ENCODE measurements at places on chromosomes 1 and 21.

- no peak for DNase-seq
Observed at GRCh38 chr1:108551137-108551862, 8.6 kb upstream of the EEIG2 start.

- DNase-seq: no peak
Observed at GRCh38 chr21:30605968-30606367, 5.1 kb downstream of the KRTAP22-1 start.

DNA sequence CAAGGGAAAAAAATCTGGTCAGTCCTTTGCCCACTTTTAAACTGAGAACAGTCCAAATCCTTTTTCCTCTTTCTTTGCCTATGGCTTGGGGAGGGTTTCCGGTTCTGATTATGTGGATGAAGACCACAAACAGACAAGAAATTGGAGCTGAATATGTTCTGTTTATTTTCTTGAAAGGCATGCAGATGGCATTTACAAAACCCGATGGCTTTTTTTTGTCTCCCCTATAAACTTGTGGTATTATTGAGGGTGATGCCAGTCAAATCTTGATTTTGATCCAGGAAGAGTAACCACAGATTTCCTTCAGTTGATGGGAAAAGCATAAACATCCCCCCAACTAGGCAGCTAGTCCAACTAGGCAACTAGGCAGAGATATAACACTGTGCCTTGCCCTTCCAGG lies 38.9 kb downstream of the PLPP3 start:
- DNase-seq: no peak

GRCh38 chr1:25909040-25909439 lies 2.8 kb upstream of the STMN1 start:
- no peak for DNase-seq

DNA sequence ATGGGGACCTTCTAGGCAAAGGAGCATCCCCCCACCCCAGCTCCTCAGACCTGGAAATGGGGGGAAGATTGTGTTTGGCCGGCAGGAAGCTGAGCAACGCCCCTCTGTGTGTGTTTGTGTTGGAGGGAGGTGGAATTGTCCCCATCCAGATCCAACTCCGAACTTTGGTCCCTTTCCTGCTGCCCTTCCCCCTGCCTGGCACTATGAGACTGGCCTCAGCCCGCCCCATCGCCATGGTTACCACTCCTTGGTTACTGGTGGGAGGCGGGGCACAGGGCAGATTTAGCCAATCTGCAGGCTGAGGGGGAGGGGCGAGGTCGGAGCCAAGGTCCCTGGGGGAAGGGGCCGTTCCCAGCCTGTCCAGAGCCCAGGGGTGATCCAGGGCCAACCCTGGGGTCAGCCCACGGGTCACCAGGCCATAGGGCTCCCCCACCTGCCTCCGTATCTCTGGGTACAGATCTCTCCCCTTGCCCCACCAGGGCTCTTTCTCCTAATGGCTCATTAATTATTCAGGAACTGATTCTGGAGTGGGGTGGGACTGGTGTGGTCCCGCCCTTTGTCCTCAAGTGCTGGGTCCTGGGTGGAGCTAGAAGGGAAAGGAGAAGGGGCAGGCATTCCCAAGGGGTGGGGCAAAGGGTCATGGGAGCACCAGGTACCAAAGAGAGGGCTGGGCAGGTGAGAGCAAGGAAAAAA lies 15.2 kb downstream of the PTPRF start:
- DNase-seq: peak; percentile 58

GRCh38 chr1:38433084-38433722 lies 386.6 kb upstream of the POU3F1 start:
- no peak for DNase-seq

Data from AG20443 (cell line).